ENCODE measurements at places on chromosomes 16 and 17.

DNA sequence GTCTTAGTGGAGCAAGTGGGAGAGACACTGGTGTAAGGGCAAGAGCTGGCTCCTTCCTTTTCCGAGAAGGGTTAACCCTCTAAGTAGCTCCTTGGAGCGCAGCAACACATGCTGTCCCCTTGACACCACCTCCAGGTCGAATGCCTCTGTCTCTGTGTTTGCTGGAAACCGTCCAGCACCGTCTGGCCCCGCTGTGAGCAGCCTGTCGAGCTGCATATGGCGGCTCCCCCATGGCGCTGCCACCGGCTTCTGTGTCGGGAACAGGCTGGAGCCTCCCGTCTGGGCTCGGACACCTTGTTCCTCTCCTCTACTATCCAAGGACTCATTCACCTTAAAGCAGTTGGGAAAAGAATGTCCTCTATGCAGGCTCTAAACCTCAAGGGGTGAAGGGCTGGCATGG lies 28.9 kb upstream of the WSCD1 start:
- DNase-seq = no peak

- DNase-seq = no peak
Observed at GRCh38 chr17:75773121-75773807, 8.3 kb upstream of the GALK1 start.

DNA sequence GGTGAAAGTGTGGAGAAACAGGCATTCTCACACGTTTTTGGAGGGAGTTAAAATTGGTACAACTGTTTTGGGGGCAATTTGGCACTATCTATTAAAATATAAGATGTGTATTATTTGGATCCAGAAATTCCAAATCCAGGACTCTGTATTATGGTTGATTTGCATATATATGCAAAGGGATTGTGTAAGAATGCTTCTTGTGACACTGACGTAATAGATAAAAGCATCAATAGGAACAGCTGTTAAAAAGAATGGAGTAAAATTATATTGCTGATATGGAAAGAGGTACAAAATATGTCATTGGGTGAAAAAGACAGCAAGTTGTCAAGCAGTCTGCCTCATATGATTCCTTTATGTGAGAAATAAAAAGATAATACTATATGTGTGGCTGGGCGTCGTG lies 17.3 kb downstream of the FA2H start:
- DNase-seq = no peak

- DNase-seq = no peak
Observed at GRCh38 chr17:12389421-12389820, 276.3 kb upstream of the MYOCD start.

DNA sequence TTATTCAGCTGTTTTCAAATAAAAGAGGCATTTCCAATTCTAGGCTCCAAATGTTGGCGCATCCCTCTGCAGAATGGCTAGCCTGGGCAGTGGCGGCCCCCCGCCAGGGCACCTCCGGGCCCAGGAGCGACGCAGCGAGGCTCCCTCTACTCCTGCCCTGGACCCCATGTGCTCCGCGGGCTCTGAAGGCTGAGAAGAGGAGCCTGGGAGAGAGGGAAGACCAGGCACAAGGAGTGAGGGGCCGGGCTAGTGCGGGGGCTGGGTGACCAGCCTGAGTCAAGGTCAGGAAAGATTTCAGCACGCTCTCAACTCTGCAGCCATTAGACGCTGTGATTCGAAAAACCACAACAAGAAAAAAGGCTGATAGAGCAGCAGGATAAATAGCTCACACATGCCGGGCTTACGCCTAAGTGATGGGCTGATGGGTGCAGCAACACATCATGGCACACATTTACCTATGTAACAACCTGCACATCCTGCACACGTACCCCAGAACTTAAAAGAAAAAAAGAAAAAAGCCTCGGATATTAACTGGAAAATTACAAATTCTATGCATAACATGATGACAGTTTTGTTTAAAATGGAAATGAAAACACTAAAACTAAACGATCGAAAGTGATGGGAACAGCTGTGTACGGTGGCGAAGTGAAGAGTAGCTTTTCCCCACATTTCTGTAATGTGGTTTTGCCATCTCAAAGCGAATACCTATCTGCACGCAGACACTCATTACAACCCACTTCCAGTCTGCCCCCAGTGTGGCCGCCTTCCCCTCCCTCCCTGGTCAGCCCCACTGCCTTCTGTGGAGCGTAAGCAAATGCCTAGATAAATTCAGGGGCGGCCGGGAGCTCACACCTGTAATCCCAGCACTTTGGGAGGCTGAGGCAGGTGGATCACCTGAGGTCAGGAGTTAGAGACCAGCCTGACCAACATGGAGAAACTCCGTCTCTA lies 44.4 kb downstream of the MAP1LC3B start:
- no peak for DNase-seq

GRCh38 chr17:79050551-79050950 lies 24.1 kb upstream of the ENGASE start:
- no peak for DNase-seq

DNA sequence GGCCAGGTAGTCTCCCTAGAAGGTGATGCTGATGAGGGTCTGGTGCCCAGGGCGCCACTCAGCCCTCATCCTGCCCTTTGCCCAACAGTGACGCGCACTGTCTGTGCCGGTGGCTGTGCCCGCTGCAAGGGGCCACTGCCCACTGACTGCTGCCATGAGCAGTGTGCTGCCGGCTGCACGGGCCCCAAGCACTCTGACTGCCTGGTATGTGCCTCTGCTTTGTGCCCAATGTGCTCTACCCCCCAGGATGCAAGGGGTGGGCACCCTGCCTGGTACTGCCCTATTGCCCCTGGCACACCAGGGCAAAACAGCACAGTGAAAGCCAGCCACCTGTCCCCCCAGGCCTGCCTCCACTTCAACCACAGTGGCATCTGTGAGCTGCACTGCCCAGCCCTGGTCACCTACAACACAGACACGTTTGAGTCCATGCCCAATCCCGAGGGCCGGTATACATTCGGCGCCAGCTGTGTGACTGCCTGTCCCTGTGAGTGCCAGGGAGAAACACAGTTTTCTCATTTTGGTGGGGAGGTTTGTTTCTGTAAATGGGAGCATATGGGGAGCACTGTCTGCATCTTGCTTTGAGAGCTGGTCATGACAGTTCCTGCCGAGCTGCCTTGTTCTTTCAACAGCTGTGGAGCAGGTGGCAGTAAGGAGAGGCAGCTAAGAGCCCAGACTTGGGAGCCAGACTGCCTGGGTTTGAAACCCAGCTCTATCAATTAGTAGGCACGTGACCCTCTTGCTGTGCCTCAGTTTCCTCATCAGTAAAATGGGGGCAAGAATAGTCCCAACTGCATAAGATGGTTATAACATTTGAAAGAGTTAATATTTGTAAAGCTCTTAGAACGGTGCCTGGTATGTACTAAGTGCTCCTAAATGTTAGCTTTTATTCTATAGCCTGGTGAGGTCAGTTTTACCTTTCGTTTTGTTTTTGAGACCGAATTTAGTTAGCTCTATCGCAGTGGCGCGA lies 10.4 kb downstream of the ERBB2 start:
- DNase-seq = no peak

- DNase-seq = peak; percentile 81
Observed at GRCh38 chr17:4304417-4305027, 40.7 kb upstream of the ANKFY1 start.

DNA sequence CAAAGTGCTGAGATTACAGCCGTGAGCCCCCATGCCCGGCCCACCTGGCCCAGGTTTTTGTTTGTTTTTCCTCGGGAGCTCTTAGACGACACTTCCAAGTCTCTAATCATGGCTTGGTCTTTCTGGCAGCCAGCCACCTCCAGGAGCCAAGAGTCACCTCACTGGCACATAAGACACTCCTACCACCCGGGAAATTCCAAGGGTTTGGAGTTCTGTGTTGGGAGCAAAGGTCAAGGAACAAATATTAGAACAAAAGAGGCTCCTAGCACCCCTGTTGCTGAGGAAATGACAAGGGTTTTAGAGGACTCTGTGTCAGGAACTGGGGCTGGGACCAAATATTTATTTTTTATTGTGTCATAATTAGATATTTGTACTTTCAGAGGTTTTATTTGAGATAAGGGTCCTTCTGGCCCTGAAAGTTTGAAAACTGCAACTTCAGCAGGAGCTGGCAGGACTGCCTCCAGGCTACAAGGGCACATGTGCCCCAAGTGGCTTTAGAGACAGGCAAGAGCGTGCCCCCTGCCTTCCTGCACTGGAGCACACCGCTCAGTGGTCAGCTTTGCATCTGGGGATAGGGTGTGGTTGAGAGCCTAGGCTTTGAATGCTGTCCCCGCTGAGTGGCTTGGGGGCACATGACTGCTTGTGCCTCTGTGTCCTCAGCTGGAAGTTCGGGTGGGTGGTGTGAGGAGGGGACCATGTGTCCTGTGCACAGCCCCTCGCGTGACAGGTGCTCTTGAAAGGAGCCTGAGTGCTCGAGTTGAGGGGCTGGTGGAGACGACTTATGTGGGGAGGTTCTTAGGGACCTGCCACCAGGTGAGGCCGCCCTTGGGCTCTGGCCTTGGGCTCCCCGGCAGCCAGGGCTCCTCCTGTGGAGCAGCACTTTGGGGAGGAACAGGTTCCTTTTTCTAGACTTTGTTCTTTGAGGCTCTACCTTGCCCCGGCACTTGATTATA lies 29.7 kb downstream of the MGRN1 start:
- DNase-seq = no peak

GRCh38 chr17:5019475-5019956 lies 15.7 kb downstream of the SLC52A1 start:
- DNase-seq = peak; percentile 42

DNA sequence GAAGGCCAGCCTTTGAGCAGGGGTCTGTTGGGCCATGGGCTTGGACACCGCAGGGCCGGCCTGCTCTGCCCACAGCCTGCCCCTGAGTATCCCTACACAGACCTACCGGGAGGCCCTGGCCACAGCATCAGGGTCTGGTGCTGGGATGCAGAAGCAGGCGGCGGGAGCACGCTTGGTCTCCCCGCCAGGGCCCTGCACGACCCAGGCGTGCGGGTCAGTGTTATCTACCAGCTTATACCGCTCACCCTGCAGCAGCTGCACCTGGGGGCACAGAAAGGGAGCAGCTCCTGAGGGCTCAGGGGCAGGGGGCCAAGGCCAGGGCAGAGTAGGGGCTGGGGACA lies 8.8 kb downstream of the EVPL start:
- no peak for DNase-seq

- DNase-seq = no peak
Observed at GRCh38 chr17:66630828-66631472, 204.0 kb upstream of the CACNG5 start.

GRCh38 chr17:2571523-2572303 lies 21.7 kb upstream of the PAFAH1B1 start:
- DNase-seq = no peak

- DNase-seq = no peak
Observed at GRCh38 chr17:28272166-28272565, 46.8 kb upstream of the TMEM97 start.

All from GM23338 (cell line).